M059J (cell line): ENCODE measurements at places on chromosomes 7 and 10. TPM values are rescaled to one million over a fixed set of nuclear protein-coding genes. Genes with fewer than 3 reads are reported as not detected.

DNA sequence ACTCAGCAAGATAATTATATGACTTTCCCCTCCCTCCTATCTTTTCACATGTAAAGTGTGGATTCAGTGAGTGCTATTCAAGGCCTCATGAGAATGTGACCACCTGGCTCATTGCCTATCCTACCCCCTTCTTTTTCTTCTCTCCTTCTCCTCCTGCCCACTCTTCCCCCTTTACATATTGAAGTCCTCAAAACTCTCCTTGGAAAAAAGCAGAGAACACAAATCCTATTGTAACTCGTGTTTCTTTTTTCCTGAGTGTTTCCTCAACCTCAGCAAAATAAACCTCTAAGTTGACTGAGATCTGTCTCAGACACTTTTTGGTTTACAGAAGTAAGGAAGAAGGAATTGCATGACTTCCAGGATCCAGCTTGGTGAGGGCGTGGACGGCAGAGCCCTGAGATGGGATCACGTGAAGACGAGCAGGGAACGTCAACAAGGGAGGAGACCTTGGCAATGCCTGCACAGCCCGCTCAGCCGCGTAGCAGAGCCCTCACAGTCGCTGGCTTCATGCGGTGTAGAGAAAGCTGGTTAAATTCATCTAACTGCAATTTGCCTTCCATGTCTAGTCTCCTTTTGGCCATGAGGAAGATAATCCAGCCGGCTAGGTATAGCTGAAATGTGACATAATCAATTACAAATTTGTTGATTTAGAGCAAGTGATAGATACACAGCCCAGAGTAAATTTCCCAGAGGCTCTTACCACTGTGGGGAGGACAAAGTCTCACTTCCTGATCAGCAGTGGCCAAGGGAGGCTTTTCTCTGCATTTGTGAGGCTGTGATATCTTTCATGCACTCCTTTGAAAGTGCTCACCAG lies 75.7 kb downstream of the LYZL2 start:
- DNase-seq = no peak

NEUROD6 gene
- total RNA-seq = not detected in 2 replicates

SLC29A4 gene
- total RNA-seq = 3.1 and 6.9 TPM in 2 replicates

SGPL1 gene
- total RNA-seq = 25.8 and 26.5 TPM in 2 replicates

OGDHL gene
- 2.0 and 3.0 TPM in 2 replicates for total RNA-seq

- no peak for DNase-seq
These were observed 123.0 kb downstream of the NOC3L start for GRCh38 chr10:94239696-94240095.

DNA sequence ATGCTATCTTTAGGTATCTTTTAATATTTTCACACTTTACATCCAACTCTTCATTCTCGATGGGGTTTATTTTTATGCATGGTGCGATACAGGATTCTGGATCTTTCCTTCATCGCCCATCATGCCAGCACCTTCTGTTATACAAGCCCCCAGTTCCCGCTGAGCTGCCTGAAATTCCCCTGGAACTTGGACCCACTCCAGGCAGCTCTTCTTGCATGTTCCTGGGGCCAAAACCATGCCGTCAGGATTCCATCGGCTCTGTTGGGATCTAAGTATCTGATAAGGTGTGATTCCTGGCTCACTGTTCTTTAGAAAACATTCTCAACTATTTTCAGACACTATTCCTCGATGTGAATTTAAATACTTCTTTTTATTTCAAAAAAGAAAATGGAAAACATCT lies 40.5 kb upstream of the PPP2R2D start:
- DNase-seq = no peak

- no peak for DNase-seq
These were observed 66.8 kb upstream of the CYP26C1 start for GRCh38 chr10:92993699-92994272.

GRCh38 chr7:121303422-121304101 lies 25.2 kb upstream of the WNT16 start:
- DNase-seq = peak; percentile 37

DNA sequence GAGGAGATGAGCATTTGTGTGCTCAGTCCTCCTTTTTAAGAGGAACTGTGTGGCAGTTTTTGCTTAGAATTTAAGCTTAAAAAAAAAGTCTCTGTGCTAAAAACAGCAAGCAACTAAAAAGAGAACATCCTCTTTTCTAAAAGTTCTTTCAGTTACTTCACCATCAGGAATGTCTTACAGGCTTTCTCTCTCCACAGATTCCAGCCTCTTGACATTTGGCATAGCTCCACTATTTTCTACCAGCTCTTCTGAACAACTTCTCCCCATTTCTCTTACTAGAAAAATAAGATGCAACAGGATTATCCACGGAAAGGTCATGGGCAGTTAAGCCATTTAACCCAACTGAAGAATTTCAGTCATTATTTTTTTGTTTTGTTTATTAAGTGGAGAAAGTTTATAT lies 13.2 kb downstream of the PCLO start:
- peak; percentile 14 for DNase-seq

SUN3 gene
- 0.59 TPM in 1 of 2 replicates, not detected in the other for total RNA-seq

GRCh38 chr7:38310591-38311101 lies 37.2 kb upstream of the TARP start:
- DNase-seq = peak; percentile 54

DNA sequence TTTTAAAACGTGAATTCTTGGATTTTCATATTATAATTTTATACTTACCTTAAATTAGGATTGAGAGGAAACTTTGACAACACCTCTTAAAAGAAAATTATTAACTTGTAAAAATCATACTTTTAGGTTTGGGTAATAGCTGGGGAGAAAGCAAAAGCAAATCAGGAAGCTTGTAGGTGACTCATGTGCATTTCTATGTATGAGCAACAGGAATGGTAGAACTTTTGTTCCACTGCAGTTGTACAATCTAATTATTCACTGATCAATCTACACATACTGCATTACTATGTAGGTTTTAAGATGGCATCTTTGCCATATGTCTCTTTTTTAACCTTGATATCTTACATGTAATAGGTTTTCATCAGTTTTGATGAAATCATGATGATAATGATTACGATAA lies 223.2 kb downstream of the PRKG1 start:
- no peak for DNase-seq

SEC61A2 gene
- 5.0 and 6.4 TPM in 2 replicates for total RNA-seq

DNA sequence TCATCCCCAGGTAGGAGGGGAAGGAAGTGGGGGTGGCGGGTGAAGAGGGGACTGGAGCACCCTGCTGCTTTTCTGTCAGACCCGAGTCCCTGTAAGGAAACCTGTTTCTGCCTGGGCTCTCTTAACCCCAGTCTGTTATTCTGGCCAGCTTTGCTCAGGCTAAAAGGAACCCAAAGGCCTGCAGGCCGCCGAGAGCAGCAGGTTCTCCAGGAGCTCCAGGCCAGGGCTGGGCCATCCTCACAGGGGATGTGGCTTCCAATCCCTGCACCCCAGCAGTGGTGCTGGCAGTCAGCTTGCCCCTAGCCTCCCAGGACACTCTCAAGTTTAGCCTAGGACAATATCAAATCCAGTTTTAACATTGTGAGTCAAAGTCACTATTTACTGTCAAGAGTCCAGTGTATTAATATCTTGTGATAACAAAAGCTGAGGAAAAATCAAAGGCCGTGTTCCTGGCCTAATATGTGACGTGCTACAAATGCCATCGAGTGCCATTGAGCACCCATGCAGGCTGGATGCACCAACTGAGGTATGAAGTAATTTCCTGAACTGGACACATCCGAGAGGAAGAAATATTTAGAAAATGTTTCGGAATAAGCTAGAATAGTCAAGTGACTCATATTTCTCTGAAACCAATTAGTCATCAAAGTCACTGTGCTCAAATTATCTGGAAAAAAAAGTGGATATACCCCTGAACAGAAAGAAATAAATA lies 7.0 kb downstream of the PKD1L1 start:
- peak; percentile 88 for DNase-seq

GRCh38 chr10:121154846-121155245 lies 303.7 kb downstream of the WDR11 start:
- peak; percentile 38 for DNase-seq

DNA sequence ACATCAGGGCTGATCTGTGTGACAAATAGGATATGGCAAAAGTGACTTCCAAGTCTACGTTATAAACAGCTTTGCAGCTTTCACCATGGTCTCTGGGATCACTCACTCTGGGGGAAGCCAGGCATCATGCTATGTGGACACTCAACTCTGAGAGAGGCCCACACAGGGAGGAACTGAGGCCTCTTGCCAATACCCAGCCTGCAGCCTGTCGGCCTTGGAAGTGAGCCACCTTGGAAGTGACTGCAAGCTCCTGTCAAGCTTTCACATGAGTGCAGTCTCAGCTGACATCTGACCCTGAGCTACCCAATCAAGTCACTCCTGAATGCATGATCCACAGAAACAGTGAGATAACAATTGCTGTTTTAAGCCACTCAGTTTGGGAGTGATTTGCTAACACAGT lies 56.5 kb downstream of the MMRN2 start:
- no peak for DNase-seq

DNA sequence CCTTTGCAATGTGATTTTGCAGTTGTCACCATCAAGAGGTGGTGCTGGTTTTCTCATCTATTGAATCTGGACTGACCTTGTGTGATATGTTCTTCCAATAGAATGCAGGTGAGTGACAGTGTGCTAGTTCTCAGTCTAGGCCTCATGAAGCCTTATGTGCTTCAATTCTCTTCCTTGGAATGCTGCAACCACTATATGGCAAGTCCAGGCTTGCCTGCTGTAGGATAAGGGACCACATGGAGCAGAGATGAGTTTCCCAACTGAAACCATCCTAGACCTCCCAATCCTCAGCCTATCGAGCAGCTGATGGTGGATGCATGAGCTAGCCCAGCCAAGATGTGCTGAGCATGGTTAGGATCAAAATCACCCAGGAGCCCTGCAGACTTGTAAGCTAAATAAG lies 32.6 kb upstream of the ARHGAP21 start:
- DNase-seq = no peak

- DNase-seq = no peak
These were observed 638.2 kb downstream of the ANKRD7 start for GRCh38 chr7:118862740-118863139.

KLF14 gene
- not detected in 2 replicates for total RNA-seq

TECTB gene
- 0.07 and 0.15 TPM in 2 replicates for total RNA-seq

DNA sequence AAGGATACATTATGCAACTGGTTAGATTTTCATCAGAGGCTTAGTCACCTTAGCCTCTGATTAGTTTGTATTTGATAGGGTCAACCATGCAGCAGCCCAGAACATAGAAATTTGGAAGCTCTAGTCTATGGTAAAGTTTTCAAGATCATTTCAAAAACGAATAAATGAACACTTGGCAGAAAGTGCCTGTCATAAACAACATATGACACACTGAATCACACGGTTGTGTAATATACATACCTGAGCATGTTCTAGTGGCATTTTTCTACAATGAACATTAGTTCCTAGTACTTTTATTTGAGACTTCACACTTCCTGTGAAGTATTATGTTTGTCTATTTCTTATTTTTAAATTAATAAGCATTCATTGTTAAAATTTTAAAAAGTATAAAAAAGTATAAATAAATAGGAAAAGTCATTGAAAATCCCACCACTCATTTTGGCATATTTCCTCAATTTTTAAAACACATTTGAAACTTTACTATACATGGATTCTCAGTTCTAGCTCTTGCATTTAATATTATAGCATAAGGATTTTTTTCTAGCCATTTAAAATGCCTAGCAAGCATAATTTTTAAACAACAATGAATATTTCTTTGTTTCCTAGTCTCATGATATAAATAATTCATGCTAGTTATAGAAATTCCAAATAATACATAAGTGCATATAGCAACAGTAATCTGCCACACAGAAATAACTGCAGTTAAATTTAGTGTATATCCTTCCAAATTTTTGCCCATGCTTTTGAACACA lies 25.7 kb upstream of the PRPS1L1 start:
- no peak for DNase-seq

CCL24 gene
- not detected in 2 replicates for total RNA-seq

GRCh38 chr10:52082307-52082706 lies 231.8 kb upstream of the DKK1 start:
- DNase-seq = no peak

GRCh38 chr10:109430799-109431198 lies 492.5 kb downstream of the XPNPEP1 start:
- DNase-seq = peak; percentile 2

DNA sequence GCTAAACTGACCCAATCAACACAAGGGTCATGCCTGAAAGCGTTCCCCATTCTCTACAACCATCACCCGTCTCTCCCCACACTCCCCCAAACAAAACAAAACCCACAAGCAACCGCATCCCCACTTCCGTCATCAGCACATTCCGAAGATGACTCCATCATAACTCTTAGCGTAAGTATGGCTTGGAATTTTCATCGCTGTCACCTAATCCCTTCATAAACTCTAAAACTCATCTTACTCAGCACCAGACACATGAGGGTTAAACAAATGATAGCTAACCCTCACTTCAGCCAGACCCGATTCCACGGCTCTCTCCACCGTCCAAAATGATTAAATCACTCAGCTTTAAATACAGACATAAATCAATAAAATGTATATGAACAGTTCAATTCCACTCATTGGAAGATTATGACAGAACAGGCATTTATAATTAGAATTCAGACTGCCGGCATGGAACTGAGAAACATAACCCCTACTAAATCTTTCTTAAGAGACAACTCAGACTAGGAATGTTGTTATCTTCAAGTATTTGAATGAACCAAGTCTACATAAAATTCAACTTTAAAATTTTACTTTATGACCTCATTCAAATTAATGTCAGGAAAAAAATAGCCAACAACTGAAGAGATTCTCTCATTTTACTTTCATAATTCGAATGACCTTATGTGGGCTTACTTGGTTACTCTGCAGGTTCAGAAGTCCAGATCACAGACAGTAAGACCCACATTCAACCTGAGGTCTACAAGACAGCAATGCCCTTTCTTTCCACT lies 215.9 kb downstream of the PARD3 start:
- DNase-seq = no peak

- peak; percentile 72 for DNase-seq
These were observed 58.3 kb upstream of the COMTD1 start for GRCh38 chr10:75294031-75294437.

DNA sequence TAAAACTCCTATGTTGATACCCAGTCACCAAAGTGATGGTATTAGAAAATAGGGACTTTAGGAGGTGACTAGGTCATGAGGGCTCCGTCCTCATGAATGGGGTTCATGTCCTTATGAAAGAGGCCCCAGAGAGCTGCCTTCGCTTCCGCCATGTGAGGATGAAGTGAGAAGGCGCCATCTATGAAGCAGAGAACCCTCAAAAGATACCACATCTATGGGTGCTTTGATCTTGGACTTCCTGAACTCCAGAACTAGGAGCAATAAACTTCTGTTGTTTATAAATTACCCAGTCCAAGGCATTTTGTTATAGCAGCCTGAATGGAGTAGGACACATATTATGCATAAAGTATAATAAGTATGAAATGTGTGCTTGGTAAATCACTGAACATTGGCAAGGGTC lies 8.1 kb upstream of the PDSS1 start:
- DNase-seq = no peak

CACNA2D1 gene
- 3.1 and 8.3 TPM in 2 replicates for total RNA-seq

SMARCD3 gene
- total RNA-seq = 3.2 and 4.3 TPM in 2 replicates

GRCh38 chr7:39746103-39746819 lies 122.9 kb downstream of the RALA start:
- DNase-seq = peak; percentile 85
